ENCODE measurements at places on chromosomes 11 and 22.

- DNase-seq, result no peak
Observed at GRCh38 chr11:76740772-76741171, 42.4 kb upstream of the TSKU start.

GRCh38 chr22:30420347-30421125 is 5.0 kb upstream of the MTFP1 start:
- DNase-seq, result no peak

GRCh38 chr11:45343444-45343843 is 57.3 kb upstream of the SYT13 start:
- DNase-seq, result no peak

DNA sequence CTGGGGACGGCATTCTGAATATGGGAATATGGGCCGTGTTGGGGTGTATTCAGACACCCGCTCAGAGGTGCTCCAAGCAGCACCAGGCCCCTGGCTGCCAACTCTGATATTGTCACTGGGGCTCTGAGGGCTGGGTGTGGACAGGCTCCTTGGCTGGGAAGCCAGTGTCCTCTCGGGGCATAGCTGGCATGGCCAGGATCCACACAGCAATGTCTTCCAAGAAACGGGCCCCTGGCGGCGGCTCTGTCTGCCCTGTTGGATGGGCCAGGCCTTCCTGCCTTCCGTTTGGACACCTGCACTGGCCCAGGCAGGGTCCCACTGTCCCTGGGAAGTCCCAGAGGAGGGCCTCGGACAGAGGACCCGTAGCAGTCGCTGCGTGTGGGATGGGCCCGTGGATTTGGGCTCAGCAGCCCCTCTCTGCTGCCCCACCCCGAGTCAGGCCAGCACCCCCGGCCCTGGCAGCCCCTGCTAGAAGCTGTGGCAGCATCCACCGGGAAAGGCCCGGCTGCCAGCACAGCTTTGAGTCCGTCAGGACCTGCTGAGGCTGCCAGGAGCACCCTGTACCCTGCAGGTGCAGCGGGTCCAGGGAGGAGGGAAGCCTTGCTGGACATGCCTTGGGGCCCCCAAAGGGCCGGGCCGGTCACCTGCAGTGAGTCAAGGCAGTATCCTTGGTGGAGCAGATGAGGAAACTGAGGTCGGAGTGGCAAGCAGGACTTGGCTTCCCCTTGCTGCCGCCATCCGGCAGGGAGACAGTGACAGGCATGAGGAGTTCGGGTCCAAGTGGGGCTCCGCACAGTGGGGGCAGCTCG is 4.1 kb downstream of the PANX2 start:
- DNase-seq, result no peak

DNA sequence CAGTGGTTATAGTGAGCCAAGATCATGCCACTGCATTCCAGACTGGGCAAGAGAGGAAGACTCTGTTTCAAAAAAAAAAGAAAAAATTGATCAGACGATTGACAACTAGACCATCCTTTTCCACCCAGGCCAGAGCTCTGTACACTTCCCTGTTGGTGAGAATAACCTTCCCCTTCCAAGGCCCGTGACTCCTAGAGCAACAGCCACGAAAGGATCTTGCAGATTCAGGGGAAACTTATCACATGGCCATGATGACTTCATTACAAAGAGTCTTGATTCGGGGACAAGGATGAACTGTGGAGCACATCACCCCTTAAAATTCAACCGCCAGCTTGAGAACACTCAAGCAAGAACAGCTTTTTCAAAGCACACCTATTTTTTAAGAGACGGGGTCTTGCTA is 10.3 kb downstream of the CD5 start:
- DNase-seq, result no peak

- no peak for DNase-seq
Observed at GRCh38 chr11:86034710-86035109, 34.2 kb downstream of the PICALM start.

All from T-helper 17 cell (primary cell).